Hypothalamus (tissue), 51 donors: ENCODE measurements at places on chromosomes 5 and 9.

DNA sequence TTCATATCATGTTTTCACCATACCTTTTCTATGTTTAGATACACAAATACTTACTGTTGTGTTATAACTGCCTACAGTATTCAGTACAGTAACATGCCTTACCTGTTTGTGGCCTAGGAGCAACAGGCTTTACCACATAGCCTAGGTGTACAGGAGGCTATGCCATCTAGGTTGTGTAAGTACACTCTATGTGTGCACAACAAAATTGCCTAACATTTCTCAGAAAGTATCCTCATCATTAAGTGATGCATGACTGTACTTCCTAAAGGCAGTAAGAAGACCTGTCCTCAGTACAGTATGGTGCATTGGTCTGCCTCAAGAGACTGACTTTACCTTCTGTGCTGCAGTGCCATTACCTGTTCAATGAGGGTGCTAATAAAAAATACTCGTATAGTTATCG is 7.9 kb downstream of the TXN start:
- no peak for DNase-seq

- DNase-seq: no peak
Observed at GRCh38 chr9:133351908-133352634, 4.1 kb downstream of the RPL7A start.

GRCh38 chr5:6590581-6590980 is 42.3 kb downstream of the NSUN2 start:
- DNase-seq: no peak

- no peak for DNase-seq
Observed at GRCh38 chr9:4684820-4685219, 5.5 kb downstream of the CDC37L1 start.

DNA sequence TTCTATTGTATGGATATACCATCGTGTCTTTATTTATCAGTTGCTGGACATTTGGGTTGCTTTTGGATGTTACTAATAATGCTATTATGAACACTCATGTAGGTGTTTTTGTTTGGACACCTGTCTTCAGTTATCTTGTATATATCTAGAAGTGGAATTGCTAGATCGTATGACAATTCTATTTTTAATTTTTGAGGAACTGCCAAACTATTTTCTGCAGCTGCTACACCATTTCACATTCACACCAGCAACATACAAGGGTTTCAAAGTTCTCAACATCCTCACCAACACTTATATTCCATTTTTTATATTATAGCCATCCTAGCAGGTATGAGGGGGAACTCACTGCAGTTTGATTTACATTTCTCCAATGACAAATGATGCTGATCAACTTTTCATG is 324.6 kb downstream of the CAAP1 start:
- no peak for DNase-seq

DNA sequence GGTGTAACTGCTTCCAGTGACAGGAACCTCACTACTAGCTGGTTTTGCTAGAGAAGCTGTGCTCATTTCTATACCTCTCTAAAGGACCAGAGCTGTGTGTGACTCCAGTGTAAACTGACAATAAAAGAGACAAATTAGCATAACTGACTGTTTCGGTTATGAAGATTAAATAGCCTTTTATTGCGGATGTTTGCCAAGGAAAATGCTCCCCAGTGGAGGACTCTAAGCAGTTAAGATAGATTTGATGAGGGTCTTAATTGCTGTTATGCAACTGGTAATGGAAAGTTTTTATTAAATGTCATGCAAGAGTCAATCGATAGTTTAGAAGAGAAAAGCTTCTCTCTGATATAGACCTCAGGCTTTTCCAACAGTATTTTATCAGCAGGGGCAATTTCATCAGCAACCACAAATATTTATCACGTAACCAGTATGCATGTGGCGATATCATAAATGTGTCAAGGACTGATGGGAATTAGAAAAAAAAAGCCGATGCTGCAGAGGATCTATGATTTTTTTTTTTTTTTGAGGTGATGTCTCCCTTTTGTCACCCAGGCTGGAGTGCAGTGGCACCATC is 275.2 kb upstream of the DMAC1 start:
- no peak for DNase-seq

DNA sequence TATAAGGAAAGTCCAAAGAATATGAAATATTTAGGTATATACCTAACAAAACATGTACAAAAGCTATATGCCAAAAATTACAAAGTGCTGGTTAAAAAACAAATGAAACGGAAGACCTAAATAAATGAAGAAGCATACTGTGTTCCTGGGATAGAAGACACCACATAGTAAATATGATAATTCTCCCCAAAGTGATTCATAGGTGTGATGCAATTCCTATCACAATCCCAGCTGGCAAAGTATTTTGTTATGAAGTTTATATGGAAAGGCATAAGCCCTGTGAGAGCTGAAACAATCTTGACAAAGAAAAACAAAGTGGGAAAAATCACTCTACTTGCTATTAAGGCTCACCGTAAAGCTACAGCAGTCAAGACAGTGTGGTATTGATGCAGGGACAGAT is 2.6 kb upstream of the SMIM23 start:
- DNase-seq: no peak

DNA sequence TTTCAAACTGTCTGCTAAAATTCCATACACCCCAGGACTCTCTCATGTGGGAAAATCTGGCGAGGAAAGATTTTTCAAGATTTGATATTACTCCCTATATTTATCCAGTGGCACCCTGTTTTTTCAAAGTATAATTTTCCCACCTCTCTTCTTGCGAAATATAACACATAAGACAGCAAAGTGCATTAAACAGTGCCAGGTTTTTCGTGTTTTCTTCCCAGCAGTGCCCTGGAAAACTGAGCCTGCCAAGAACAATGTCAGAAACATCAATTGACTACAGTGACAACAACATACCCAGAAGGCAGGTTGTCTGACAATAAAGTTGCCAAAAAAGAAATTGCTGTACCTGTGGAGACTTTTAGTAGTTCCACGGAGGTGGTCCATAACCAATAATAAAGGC is 545.0 kb upstream of the ZNF608 start:
- no peak for DNase-seq

- DNase-seq: no peak
Observed at GRCh38 chr9:17863213-17863883, 284.5 kb downstream of the SH3GL2 start.

DNA sequence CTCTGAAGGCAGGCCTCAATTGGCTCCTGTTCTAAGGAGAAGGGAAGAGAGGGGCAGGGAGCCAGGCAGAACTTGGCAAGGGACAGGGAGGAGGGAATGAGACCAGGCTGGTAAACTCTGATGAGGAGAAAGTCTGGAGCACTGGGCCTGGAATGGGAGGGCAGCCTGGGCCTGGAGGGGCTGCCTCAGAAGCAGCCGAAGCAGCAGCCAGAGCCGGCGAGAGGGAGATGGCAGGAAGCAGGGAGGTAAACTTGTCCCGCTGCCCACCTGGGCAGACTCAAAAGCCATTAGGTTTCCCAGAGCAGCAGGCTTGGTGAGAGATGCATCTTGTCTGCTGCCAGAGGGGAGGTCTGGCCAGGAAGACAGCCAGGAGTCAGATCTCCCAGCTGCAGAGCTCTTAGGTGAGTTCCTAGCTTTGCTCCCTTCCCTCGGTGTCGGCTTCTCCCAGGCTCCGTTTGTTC is 37.0 kb upstream of the CRB2 start:
- peak; percentile 55 for DNase-seq

- DNase-seq: no peak
Observed at GRCh38 chr9:131585375-131585774, 40.1 kb downstream of the PRRT1B start.

GRCh38 chr5:142685418-142686209 is at the start of gene FGF1:
Gene FGF1 (minus strand): TSS chr5:142686090. CDS start chr5:142614127, 71,963 bp downstream.
- DNase-seq: peak; percentile 62
